Thyroid gland (tissue), 4 donors: ENCODE measurements at places on chromosomes 1 and 21. TPM values are rescaled to one million over a fixed set of nuclear protein-coding genes. Genes with fewer than 3 reads are reported as not detected.

GRCh38 chr1:156499194-156499841 lies 1.3 kb downstream of the MEF2D start:
- DNase-seq, result peak; percentile 47

DMBX1 gene
- total RNA-seq, result not detected

DNA sequence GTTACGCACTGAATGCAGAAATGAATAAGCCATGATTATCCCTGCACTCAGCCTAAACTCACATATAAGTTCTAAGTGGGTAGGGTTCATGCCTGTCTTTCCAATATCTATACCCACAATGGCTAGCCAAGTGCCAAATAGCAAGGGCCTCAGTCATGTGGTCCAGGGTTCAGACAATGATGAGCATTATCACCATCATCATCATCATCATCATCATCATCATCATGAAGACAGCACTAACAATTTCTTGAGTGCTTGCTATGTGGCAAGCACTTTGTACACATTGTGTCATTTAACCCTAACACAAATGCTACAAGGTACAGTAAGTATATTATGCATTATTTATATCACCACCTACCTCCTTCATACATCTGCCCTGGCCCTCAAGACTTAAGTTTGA lies 500.0 kb downstream of the AGBL4 start:
- no peak for DNase-seq

GRCh38 chr1:23522244-23522982 lies 8.6 kb downstream of the E2F2 start:
- DNase-seq, result no peak

DNA sequence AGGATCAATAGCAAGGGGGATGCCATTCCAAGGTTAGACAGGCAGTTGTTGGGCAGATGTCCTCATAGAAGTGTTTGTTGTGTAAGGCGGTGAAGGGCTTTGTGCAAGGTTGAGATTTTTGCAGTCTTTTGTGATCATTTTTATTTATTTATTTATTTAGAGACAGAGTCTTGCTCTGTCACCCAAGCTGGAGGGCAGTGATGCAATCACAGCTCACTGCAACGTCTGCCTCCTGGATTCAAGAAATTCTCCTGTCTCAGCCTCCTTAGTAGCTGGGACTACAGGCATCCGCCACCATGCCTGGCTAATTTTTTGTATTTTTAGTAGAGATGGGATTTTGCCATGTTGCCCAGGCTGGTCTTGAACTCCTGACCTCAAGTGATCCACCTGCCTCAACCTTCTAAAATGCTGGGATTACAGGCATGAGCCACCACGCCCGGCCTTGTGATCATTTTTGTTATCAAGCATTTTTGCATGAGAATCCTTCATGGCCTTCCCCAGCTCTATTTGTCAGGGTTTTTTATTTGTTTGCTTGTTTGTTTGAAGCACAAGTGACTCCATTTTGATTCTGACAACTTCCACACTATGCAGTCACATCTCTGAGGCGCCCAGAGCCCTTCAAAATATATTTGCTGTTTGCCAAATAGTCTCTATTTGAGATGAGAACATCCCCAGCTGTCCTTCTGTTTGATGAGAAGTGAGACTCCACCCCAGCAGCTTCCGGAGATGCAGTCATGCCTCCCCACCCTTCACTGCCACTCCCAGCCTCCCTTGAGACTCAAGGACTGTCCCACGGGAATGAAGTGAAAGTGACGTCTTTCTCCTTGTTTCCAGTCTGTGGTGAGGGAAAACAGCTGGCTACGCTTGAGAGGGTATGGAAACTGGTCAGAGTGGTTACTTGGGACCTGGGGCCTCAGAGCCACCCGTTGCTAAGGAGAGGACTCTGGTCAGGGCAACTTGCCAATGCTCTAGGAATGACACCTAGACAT lies 38.0 kb downstream of the TMEM50B start:
- DNase-seq, result peak; percentile 93

DNA sequence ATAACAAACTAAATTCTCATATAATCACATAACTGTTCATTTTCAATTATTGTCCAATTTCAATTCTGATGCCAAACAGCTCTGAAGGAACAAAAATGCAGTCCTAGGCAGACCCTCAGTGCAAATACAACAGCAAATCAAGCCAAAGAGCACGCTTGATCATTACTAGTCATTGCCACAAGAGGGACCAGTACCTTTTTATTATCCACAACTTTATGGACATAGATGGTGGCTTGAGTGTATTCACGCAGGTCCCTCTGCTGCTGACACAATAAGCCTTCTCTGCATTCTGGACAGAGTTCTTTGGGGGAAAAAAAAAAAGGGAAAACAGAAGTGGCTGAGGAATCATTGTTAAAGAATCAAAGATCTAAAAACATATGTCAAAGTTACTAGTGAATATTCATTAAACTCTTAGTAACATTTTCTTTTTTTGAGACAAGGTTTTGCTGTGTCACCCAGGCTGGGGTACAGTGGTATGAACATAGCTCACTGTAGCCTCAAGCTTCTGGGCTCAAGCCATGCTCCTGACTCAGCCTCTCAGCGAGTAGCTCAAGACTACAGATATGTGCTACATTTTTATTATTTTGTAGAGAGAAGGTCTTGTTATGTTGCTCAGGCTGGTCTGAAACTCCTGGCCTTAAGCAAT lies 34.3 kb upstream of the RAP1GAP start:
- DNase-seq, result no peak

DNA sequence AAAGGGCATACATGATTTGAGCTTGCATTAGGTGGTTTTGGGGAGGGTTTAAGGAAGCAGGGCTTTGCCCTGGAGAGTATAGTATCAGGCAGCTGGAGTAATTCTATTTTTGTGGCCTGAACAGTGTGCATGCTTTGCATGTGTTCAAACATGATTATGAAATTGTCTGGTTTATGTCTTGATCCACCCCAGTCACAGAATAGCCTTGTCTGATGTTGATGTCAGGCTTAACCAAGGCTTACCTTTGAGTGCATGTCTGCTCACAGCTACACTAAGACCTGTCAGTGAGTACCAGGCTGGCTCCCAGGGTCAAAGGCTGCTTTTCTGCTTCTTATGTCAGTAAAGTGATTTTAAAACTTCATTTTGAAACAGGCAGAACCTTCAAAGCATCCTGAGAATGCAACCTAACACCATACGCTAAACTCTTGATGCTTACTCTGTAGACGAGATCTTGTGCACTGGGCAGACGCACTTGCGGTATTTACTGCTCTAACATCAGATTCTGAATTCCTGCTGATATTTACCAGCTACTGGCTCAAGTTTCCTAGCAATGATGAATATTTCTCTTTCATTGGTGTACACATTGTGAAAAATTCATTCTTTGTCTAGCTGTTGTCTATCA lies 78.9 kb downstream of the MAP3K21 start:
- no peak for DNase-seq

DNA sequence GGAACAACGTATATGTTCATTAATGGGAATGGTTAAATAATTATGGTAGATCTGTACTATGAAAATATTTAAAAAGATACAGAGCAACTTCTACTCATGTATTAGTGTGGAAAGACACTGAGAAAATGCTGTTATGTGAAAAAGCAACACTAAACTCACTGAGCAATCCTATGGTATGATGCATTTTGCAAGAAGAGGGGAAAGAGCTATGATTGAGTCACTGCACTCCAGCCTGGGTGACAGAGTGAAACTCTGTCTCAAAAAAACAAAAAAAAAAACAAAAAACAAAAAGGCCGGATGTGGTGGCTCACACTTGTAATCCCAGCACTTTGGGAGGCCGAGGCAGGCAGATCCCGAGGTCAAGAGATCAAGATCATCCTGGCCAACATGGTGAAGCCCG lies 44.4 kb downstream of the ATP5PO start:
- DNase-seq, result no peak

S100A12 gene
- not detected for total RNA-seq

ADAMTSL4 gene
- total RNA-seq, result 9.2 TPM

GRCh38 chr21:37489553-37489952 lies 123.0 kb downstream of the DYRK1A start:
- no peak for DNase-seq

GRCh38 chr1:1371364-1371745 lies 3.7 kb downstream of the AURKAIP1 start:
- no peak for DNase-seq
